Mucosa of gallbladder (tissue), 1 donor: ENCODE measurements at places on chromosomes 12 and 14.

- no peak for DNase-seq
Measured at GRCh38 chr14:94643316-94644101, 31.3 kb downstream of the SERPINA3 start.

GRCh38 chr14:104432611-104433231, 146.8 kb upstream of the C14orf180 start:
- DNase-seq, result no peak

DNA sequence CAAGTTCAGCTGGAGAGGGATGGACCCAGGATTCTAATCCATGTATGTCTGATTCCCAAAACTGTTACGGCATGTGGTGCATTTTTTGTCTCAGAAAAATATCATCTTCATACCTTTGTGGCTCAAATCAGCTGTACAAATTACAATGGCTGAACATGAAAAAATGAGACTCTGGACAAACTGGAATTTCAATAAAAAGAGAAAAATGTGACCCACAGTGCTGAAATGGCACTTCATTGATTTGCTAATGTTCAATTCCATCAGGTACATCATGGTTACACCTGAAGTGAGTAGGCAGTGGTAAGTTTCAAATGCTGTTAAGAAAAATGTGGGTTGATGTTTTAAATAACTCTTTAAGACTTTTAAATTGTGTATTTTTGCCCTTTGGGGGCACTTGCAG, 165.6 kb upstream of the CAND1 start:
- no peak for DNase-seq

- no peak for DNase-seq
Measured at GRCh38 chr14:99134516-99135046, 137.4 kb downstream of the BCL11B start.

GRCh38 chr12:102896067-102896466, 21.0 kb downstream of the PAH start:
- DNase-seq, result no peak
